ENCODE measurements at places on chromosomes 1 and 21. TPM values are rescaled to one million over a fixed set of nuclear protein-coding genes. Genes with fewer than 3 reads are reported as not detected.

DNA sequence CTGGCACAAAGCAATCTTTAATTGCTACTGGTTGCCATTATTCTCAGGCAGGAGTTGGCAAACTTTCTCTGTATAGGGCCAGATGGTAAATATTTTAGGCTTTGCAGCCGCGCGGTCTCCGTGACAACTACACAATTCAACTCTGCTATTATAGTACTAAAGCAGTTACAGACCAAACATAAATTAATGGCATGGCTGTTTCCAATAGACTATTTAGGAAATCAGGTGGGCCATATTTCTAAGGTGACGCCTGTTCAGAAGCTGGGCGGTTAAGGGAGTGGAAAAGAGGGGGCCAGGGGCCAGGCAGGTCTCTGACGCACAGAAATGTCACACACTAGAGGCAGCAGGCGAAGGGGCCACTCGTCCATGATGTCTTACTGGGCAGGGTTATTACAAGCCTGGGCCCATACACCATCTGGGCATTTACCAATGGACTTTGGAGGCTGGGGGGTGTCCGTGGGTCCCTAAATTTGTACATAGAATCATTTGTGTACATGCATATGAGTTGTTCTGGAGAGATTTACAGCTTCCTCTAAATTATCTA is 80.1 kb downstream of the STUM start:
- H3K4me1 ChIP-seq, result peaks cover 7% of the 10 kb centered on the region
- no peak overlapping the region for H3K27ac ChIP-seq
- H3K27me3 ChIP-seq, result no peaks in the 10 kb centered on the region
- no peak overlapping the region for H3K4me3 ChIP-seq

DNA sequence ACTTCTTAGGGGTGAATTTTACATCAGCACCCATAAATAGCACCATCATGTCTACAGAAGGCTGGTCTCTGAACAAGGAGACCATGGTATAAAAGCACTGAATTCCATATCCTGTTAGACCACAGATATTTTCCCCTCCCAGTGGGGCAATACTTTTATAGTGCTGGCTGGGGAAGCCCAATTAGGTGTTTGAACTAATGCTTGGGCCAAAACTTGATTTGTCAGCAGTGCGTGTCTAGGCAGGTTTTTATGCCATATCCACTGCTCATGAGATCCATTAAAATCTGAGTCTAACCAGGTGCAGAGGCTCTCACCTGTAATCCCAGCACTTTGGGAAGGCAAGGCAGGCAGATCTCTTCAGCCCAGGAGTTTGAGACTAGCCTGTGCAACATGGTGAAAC is 623.0 kb downstream of the NPHP4 start:
- DNase-seq, result no peak
- no peaks in the 10 kb centered on the region for H3K36me3 ChIP-seq
- no peak overlapping the region for H3K4me3 ChIP-seq
- no peaks in the 10 kb centered on the region for H3K4me1 ChIP-seq
- no peaks in the 10 kb centered on the region for H3K27me3 ChIP-seq
- no peak overlapping the region for H3K27ac ChIP-seq

DNA sequence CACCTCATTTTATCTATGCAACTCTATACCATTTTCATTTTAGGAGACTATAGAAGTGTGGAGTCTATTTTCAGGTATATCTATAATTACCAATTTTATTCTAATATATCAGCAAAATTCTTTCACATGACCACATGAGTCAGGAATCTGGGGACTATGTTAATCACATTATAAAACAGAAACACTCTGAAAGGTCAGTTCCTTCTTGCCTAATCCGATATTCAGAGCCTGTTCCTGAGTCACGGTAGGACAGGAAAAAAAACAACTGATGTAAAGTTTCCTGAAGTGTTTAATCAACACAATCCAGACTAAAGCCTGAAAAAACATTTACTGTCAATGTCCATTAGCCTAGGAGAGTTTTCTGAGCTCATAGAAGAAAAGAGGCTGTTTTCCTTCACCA is 1902.3 kb downstream of the NCAM2 start:
- no peak overlapping the region for H3K4me3 ChIP-seq
- no peak for DNase-seq
- H3K27ac ChIP-seq, result no peak overlapping the region
- no peaks in the 10 kb centered on the region for H3K27me3 ChIP-seq
- no peaks in the 10 kb centered on the region for H3K36me3 ChIP-seq

DNA sequence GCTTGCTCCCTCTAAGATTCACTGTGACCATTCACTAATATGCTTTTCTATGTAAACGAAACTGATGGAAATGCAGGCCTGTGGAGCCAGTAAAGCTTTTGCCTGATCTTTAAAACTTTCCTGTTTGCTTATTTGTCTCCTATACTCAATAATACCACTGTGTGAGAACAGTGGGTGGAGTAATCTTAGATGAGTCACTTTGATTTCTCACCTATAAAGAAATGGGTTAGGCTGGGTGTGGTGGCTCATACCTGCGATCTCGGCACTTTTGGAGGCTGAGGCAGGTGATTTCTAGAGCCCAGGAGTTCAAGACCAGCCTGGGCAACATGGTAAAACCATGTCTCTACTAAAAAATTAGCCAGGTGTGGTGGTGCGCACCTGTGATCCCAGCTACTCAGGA is 70.8 kb downstream of the RWDD3 start:
- H3K36me3 ChIP-seq, result no peaks in the 10 kb centered on the region
- H3K4me3 ChIP-seq, result no peak overlapping the region
- no peaks in the 10 kb centered on the region for H3K27me3 ChIP-seq
- no peaks in the 10 kb centered on the region for H3K4me1 ChIP-seq

DNA sequence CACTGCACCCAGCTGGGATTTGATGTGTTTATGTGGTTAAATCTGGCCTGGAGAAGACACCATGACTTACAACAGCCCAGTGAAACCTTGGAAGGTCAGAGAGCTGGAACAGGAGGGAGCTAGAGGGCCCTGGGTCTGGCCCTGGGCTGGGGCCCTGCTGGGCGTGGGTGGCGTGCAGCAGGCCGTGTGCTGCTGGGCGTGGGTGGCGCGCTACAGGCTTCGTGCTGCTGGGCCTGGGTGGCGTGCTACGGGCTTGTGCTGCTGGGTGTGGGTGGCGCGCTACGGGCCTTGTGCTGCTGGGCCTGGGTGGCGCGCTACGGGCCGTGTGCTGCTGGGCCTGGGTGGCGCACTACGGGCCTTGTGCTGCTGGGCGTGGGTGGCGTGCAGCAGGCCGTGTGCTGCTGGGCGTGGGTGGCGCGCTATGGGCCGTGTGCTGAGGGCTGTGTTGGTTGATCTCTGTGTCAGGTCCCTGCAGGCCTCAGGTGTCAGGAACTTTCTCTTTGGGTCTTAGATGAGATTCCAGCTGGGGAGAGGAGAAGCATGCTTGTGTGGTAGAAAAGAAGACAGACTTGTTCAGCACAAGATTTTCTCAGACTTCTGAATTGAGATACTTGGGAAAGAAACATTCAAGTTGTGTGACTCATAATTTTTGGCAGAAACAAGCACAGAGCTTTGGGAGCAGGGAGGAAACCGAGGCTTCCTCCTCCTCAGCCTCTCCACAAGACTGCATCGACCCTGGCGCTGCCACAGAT is 66.0 kb downstream of the COL18A1 start:
- no peaks in the 10 kb centered on the region for H3K27me3 ChIP-seq
- no peak for DNase-seq
- peak overlapping the region; percentile 62 for H3K27ac ChIP-seq
- H3K36me3 ChIP-seq, result no peaks in the 10 kb centered on the region
- H3K4me3 ChIP-seq, result no peak overlapping the region
- H3K4me1 ChIP-seq, result peaks cover 44% of the 10 kb centered on the region

GRCh38 chr1:16387201-16388188 is 20.5 kb downstream of the SZRD1 start:
- peak overlapping the region; percentile 20 for H3K27ac ChIP-seq
- no peak for DNase-seq
- H3K4me3 ChIP-seq, result no peak overlapping the region

GRCh38 chr21:29056005-29056404 is 17.4 kb downstream of the CCT8 start:
- H3K36me3 ChIP-seq, result no peaks in the 10 kb centered on the region
- DNase-seq, result no peak
- no peak overlapping the region for H3K4me3 ChIP-seq
- H3K4me1 ChIP-seq, result peaks cover 11% of the 10 kb centered on the region
- H3K27ac ChIP-seq, result no peak overlapping the region

DNA sequence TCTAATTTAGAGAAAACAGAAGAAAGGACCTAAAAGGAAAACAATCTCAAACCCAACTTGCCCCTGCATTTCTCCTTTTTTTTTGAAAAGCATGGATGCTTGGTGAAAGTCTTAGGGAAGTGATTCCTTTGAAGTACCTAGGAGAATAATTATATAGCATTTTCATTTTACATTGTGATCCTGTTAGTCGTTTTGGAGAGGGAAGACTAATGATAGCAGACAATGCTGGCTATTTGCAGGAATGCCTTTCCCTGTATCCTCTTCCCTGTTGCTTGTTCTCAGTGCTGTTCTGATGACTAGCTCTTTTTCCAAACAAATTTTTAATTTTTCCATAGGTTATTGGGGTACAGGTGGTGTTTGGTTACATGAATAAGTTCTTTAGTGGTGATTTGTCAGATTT is 53.9 kb downstream of the LAMC1 start:
- H3K4me1 ChIP-seq, result peaks cover 7% of the 10 kb centered on the region
- no peak overlapping the region for H3K27ac ChIP-seq
- H3K4me3 ChIP-seq, result no peak overlapping the region
- no peaks in the 10 kb centered on the region for H3K36me3 ChIP-seq

- no peak overlapping the region for H3K27ac ChIP-seq
- H3K4me3 ChIP-seq, result no peak overlapping the region
- DNase-seq, result no peak
- H3K4me1 ChIP-seq, result no peaks in the 10 kb centered on the region
- no peaks in the 10 kb centered on the region for H3K27me3 ChIP-seq
- no peaks in the 10 kb centered on the region for H3K36me3 ChIP-seq
These were observed 123.2 kb upstream of the TNFSF4 start for GRCh38 chr1:173330149-173330951.

GRCh38 chr1:176066709-176067108 is 140.4 kb downstream of the COP1 start:
- H3K4me3 ChIP-seq, result no peak overlapping the region
- DNase-seq, result no peak
- H3K27ac ChIP-seq, result no peak overlapping the region
- no peaks in the 10 kb centered on the region for H3K36me3 ChIP-seq
- H3K4me1 ChIP-seq, result no peaks in the 10 kb centered on the region

DNA sequence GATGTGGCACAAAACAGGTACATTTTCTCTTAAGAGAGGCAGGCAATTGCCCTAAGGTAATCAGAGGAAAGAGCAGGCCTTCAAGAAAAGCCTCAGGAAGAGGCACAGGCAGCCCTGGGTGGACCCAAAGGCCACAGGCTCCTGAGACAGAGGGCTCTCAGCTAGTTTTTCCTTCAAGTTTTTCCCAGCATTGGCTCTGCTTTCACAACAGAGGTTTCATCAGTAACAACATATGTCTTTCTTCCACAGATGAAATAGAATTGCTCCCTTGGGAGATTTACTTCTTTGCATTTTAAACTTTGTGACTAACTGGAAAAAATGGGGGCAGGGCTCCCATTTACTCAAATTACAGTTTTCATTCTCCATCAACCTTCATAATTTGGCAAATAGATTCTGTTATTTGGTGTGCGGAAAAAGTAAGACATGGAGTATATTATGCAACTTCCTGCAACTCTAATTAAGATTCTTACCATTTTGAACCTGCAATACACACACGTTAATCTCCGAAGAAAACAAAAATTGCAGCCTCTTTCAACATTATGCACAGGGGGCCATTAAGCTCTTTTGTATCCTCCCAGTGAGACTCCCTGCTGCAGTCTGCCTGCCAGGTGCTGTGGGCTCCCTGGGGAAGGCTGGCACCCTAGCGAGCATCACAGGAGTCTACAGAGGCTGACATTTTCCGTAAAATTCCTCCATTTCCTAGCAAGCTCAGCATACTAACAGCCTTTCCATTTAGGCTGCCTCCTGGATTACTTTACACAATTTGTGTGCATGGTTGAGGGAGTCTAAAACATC is 282.3 kb downstream of the USH2A start:
- no peaks in the 10 kb centered on the region for H3K36me3 ChIP-seq
- no peak for DNase-seq
- no peak overlapping the region for H3K27ac ChIP-seq
- no peak overlapping the region for H3K4me3 ChIP-seq
- no peaks in the 10 kb centered on the region for H3K27me3 ChIP-seq

- no peak overlapping the region for H3K4me3 ChIP-seq
- no peak overlapping the region for H3K27ac ChIP-seq
- H3K27me3 ChIP-seq, result no peaks in the 10 kb centered on the region
- no peaks in the 10 kb centered on the region for H3K36me3 ChIP-seq
These were observed 204.1 kb downstream of the GABPA start for GRCh38 chr21:25938658-25939395.

Gene MAP3K21
- total RNA-seq, result 40.2 TPM

DNA sequence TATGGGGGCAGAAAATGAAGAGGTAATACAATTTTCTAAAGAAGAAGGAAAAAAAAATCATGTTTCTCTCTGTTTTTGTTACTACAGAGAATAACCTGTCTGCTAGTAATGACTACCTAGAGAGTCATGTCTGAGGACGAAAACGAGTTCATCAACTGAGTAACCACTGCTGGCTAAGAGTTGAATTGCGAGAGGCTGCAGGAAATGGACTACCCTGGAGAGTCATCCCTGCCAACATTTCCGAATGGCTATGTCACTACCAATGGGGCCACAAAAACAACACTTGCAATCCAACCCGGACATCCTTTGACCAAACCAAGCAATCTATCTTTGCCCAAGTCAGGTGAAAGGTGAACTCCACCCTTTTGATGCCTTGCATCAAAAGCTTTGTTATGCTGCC is 120.6 kb downstream of the FCRL5 start:
- H3K27me3 ChIP-seq, result no peaks in the 10 kb centered on the region
- H3K4me3 ChIP-seq, result no peak overlapping the region
- no peaks in the 10 kb centered on the region for H3K36me3 ChIP-seq
- H3K27ac ChIP-seq, result no peak overlapping the region

Gene TAS1R1
- total RNA-seq, result not detected

Gene TNFAIP8L2
- 0.99 TPM for total RNA-seq

DNA sequence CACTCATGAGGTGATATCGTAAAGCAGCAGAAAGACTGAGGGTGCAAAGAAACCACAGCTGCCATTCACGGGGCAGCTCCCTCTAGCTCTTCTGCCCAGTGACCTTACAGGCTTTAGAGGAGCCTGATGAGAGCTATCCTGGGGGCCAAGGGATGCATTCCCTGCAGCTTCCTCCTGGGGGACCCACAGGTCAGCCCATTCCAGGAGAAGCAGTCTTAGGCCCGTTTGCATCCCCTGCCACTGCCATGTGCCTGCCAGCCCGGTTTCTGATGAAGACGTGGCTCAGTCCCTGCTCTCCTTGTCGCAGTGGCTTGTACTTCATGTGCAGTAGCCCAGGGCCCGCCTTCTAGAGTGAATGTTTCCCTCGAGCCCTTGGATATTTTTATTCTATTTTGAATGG is 22.8 kb downstream of the ATP5PO start:
- no peaks in the 10 kb centered on the region for H3K36me3 ChIP-seq
- peaks cover 7% of the 10 kb centered on the region for H3K4me1 ChIP-seq
- no peak overlapping the region for H3K4me3 ChIP-seq
- no peak overlapping the region for H3K27ac ChIP-seq

Data from body of pancreas (tissue), 4 donors.